GM06990 (cell line): ENCODE measurements at places on chromosomes 2 and 18.

DNA sequence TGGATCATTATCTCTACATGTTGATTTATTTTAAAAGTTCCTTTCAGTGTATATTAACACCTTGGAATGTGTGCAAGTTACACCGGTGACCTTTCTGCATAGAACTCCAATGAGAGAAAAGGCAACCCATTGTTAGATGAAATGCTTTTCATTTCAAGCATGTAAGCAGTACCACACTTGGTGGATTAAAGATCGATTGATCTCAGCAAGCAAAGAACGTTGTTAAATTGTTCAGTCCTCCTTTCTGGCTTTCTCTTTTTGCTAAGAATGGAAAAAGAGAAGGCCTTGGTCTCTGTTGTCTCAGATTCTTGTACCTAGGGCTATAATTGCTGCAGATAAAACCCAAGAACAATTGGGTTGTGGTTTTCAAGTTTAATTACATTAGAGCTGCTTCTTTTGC is 843.0 kb downstream of the DPP10 start:
- DNase-seq = no peak

GRCh38 chr18:37716106-37716735 is 150.6 kb upstream of the CELF4 start:
- DNase-seq = no peak

DNA sequence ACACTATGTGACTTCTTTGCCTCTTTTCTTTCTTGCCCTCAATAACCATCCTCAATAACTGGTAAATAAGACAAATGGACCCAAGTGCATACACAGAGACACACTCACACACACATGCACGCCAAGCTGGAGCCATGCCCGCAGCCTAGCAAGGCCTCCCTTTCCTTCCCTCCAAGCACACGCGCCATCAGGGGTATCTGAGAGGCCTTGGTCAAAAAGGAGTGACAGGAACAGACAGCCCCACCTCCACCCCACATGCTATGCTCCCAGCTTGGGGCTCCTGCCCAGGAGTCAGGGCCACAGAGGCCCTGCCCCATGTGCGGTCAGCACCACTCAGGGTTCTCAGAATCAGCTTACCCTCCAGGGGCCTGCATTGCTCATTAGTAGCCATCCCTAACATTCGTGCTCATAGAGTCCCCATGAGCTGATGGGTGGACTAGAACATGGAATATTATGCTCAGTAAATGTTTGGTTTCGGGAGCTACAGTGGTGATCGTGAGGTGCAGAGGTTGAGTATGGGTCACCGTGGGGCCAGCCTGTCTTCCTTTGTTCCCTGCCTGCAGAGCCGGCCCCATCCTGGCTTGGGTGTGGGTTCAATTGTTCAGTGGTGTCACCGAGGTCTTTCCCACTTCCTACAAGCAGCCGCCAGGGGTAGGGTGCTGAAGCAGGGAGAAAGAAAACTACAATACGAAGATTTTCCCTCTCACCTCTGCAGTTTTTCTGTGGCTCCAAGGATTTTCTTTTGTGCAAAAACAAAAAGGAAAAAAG is 158.2 kb upstream of the RAB12 start:
- DNase-seq = no peak

- no peak for DNase-seq
Measured at GRCh38 chr2:241149675-241149924, 328 bp upstream of the PASK start.

GRCh38 chr2:96256611-96257113 is 9.1 kb downstream of the TMEM127 start:
- no peak for DNase-seq

- no peak for DNase-seq
Measured at GRCh38 chr2:238466243-238466756, 39.6 kb downstream of the ASB1 start.

DNA sequence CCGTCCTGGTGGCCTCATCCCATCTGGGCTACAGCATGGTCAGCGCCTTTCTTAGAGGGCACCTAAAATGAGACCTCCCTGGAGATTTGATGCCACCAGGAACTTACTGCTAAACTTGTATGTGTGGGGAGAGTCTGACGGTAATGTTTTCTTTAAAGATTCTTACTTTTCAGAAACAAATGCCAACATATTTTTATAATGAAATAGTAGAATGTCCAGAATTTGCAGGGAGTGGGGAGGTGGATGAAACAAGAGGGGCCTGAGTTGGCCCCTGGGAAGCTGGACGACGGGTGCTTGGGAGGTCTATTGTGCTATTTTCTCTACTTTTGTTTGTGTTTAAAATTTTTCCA is 118.8 kb upstream of the CTDP1 start:
- no peak for DNase-seq

GRCh38 chr18:47175283-47175897 is 774 bp downstream of the IER3IP1 start:
- DNase-seq = no peak

- no peak for DNase-seq
Measured at GRCh38 chr2:111111101-111111755, 9.5 kb upstream of the BCL2L11 start.

- DNase-seq = no peak
Measured at GRCh38 chr2:53670331-53670730, 97.3 kb upstream of the CHAC2 start.

GRCh38 chr2:101638181-101638711 is 59.3 kb upstream of the MAP4K4 start:
- DNase-seq = no peak

DNA sequence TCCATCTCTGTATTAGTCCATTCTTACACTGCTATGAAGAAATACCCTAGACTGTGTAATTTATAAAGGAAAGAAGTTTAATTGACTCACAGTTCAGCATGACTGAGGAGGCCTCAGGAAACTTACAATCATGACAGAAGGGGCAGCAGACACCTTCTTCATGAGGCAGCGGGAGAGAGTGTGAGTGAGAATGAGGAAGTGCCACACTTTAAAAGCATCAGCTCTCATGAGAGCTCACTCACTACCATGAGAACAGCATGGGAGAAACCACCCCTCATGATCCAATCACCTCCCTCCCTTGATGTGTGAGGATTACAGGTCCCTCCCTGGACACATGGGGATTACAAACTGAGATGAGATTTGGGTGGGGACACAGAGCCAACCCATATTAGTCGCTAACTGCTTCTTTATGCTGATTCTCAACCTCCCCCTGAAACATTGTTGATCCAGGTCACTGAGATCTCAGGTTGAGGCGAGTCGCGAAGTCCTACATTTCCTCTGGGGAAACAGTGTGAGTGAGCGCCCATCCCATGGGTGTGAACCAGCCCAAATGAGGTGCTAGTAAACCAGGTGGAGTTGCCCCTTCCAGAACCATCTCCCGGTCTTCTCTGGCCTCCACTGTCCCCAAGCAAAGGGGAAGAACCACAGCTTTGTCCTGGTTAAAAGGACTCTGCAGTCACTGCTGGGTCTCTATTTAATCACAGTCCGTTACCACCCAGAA is 123.8 kb downstream of the CAPN13 start:
- DNase-seq = no peak

- no peak for DNase-seq
Measured at GRCh38 chr2:84526562-84526961, 10.3 kb downstream of the DNAH6 start.

DNA sequence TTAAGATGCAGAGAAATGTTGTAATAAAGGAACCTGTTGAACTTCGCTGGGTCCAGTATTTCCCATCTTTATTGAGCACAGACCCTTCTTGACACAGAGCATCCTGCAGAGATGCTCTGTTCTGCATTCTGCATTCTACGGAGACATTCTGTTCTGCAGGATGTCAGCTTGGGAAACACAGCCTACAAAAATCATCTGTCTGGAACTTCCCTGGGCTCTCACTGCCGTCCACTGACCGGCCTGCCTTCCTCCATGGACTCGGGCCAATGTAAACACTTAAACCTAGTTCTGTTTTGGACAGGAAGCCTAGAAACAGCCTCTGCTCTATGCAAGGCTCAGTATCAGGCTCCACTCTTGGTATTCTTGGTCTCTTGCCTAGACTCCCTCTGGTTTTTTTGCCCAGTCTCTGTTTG is 90.0 kb upstream of the PPP1CB start:
- no peak for DNase-seq

GRCh38 chr2:17124575-17125318 is 393.5 kb downstream of the RAD51AP2 start:
- no peak for DNase-seq

DNA sequence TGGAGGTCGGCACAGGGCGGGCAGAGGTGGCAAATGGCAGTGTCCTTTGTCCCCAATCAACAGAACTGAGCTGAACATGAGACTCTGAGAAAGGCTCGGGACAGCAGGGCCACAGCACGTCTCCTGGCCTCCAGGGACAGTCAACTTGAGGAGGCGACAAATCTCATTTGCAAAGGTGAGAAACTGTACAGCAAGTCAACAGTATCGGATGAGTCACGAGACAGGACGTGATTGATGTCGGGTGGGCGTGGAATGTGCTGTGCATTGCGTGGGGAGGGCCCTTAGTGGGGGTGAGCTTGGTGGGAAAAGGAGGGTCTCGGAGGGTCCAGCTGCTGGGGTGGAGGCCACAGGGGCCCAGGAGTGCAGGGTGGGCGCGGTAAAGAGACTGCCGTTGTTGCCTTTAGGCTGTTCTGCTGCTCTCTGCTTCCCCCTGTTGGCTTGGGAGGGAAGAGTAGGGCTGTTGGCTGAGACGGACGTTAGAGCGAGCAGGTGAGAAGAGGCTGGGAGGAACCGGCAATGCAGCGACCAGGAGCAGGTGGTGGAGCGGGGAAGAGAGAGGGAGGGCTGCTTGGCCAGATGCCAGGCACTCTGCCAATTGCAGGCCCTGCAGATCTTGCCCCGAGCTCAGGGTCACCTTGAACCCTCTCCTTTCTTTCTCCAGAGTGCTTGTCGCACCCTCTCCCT is 164.3 kb downstream of the BCL2 start:
- peak; percentile 88 for DNase-seq

- no peak for DNase-seq
Measured at GRCh38 chr2:160928854-160929301, 231.3 kb upstream of the TANK start.

- DNase-seq = no peak
Measured at GRCh38 chr2:143841935-143842334, 678.0 kb downstream of the ZEB2 start.

GRCh38 chr2:144666032-144666431 is 146.1 kb upstream of the ZEB2 start:
- no peak for DNase-seq

DNA sequence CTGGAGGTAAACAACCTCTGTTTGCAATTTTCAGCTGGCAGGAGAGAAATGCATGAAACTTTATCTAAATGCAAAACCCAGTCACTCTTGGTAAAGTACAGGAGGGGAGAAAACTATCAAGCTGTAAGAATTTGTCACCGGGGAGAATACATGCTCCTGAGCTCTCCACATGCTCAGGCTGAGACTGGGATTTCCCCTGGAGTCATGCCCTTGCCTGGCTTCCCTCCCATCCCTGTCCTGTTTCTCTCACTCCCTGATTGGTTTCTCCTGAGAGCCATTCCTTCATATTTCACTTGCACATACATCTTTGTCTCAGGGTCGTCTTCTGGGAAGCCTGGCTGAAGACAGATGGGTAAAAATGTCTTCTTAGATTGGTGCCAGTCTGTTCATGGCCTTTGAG is 52.9 kb upstream of the SPATS2L start:
- no peak for DNase-seq

DNA sequence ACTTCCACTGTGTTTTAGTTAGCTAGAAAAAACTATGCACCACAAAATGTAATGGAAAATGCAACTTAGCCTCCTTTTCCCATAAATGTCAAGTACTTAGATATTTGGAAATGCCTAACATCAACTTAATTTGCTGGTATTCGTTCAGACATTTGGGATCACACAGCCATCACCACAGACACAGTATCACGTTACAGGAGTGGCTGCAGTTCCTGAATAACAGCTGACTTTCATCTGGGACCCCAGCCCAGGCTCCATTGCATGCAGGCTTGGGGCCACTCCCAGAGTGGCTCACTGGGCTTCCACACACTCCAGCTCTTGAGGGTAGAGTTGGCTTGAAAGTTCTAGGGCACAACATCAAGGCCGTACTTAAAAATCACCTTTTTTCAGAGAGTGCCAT is 9.3 kb downstream of the TMEM182 start:
- no peak for DNase-seq

- no peak for DNase-seq
Measured at GRCh38 chr2:110731064-110731463, 1.3 kb upstream of the ACOXL start.

- DNase-seq = no peak
Measured at GRCh38 chr18:27138079-27138478, 47.0 kb downstream of the CHST9 start.

DNA sequence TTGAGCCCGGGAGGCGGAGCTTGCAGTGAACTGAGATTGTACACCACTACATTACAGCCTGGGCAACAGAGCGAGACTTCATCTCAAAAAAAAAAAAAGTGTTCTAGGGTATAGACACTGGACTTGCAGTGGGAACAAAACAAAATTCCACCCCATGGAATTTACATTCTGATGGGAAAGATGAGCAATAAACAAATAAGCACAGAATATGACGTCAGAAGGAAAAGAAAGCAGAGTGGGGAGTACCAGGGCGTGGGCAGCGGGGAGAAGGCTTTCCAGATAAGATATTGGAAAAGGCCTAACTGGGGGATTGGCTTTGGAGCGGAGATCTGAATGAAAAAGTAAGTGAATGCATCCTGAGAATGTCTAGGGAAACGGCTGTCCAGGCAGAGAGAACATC is 17.6 kb downstream of the NPPC start:
- DNase-seq = no peak

DNA sequence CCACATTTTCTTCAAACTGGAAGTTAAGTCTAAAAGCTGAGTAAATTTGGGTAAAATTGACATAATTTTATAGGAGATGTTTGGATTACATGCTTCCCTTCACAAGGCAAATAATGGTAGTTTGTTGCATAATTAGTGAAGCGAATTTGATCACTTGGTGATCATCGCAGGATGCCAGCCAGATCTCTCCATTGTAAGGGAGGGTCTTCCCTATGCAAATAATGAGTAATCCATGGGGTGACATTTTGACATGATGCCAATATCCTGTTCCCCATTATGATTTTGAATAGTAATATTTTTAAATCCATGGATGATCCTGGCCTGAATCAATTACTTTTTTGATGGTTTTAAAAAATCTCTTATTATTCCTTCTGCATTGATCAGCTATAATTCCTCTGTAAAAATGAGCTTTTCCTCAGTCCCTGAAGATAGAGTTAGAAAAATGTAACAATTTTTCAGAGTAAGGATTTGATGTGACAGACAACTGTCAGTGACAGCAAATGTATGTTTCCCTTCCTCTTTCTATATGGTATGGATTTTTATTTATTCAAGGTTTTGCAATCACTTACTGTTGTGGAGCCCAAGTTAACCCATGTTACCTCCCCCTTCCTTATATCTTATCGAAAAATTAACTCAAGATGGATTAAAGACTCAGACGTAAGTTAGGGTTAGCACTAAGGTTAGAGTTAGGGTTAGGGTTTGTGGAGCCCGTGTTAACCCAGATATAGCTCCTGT is 21.4 kb downstream of the CCL20 start:
- no peak for DNase-seq

GRCh38 chr2:236671896-236672562 is 102.4 kb downstream of the ACKR3 start:
- no peak for DNase-seq

- no peak for DNase-seq
Measured at GRCh38 chr2:179726461-179727180, 134.8 kb downstream of the ZNF385B start.

- no peak for DNase-seq
Measured at GRCh38 chr2:74690571-74690970, 36.5 kb downstream of the SEMA4F start.

GRCh38 chr2:95166065-95166763 is 605 bp downstream of the ZNF2 start:
- DNase-seq = no peak

GRCh38 chr2:191864628-191865374 is 17.9 kb upstream of the CAVIN2 start:
- DNase-seq = no peak
